ENCODE measurements at places on chromosomes 1 and 21.
A peak's percentile ranks its signal among the peaks of the same experiment; 100 is the strongest.

DNA sequence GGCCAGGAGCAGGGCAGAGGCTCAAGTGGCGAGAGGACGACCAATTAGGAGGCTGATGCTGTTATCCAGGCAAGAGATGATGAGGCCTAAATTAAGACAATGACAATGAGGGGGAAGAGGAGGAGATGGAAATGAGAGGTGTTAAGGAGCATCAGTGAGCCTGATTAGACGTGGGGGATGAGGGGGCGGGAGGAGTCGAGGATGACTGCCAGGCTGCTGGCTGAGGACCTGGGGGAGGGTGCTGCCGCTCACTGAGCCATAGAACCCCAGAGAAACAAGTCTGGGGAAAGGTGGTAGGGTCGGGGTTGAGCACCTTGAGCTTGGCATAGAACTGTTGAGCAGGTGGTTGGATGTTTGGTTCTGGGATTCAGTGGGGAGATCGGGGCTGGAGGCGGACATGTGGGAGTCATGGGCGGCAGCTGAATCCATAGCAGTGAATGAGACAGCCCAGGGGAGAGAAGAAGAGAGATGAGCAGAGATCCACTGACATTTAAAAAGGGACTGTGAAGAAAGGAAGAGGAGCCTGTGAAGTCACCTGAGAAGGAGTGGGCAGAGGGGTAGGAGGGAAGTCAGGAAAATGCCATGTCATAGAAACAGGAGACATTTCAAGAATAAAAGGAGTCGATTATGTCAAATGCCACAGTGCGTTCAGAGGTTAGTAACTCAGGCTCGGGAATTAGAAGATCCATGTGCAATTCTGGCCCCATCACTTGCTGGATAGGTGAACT is 28.5 kb downstream of the DLGAP3 start:
- DNase-seq: no peak

- no peak for DNase-seq
Observed at GRCh38 chr1:51690285-51690961, 73.5 kb downstream of the OSBPL9 start.

DNA sequence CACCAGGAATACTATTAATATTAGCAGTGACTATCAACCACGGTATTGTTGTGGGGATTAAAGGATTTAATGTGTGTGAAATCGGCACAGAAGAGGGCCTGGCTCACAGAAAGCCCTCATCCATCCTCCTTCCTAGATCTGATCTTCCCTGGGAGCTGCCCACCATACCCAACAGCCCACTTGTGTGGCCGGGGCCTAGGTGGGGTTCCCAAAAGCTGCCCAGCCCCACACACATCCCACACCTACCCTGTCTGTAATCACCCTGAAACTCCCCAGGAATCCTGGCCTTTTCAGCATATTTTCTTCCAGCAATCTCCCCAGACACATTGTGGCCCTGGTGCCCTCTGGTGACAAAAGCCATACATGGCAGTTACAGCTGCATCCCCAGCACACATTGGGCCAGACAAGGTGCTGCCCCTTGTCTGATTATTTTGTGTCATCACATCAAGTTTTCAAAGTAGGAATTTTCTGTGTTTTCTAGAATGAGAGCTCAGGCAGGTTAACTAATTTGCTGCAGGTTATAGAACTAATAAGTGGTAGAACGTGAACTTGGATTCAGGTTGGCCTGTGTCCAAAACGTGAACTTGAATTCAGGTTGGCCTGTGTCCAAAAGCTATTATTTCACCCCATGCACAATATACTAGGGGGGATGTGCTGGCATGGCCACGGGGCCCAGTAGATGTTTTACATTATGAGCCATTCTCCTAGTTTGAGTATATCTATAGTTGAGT is 5.3 kb upstream of the SLC6A9 start:
- peak; percentile 44 for DNase-seq

DNA sequence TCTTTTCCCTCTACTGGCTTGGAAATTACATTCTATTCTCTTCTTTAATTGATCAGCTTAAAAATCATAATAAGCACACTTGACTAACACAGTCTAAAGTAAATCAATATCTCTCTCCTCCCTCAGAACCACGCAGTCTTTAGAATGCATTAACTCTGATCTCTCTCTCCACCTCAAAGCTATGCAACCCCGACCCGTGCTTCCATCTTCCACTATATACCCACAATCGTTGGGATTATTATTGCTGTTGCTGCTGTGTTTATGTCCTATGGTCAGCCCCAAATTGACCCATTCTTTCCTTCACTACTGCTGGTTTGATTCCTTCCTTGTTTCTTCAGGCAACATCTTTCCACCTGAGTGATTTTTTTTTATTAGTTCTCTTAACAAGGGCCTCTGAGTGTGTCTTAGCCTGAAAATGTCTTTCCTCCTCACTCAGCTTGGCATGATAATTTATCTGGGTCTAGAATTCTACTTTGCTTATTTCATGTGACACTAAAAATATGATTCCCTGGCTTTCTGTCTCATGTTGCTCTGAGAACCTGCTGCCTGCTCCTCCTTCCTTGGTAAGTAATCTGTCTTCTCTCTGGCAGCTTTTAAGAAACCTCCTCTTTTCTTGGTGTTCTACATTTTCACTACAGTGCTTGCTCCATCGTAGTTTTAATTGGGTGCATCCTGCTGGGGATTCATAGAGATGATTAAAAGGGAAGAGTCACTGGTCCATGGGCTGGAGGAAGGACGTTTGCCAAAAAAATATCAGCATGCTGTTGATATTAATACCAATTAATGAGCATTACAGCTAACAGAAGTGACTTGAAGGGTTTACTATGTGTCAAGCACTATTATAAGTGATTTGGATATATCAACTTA is 472.2 kb downstream of the MATN1 start:
- DNase-seq: no peak

- no peak for DNase-seq
Observed at GRCh38 chr1:168488138-168488537, 55.7 kb downstream of the XCL2 start.

GRCh38 chr1:163747261-163747660 is 425.5 kb downstream of the NUF2 start:
- no peak for DNase-seq

All from effector memory CD4-positive, alpha-beta T cell (primary cell).